KBM-7 (cell line): ENCODE measurements at places on chromosomes 6 and 20.

DNA sequence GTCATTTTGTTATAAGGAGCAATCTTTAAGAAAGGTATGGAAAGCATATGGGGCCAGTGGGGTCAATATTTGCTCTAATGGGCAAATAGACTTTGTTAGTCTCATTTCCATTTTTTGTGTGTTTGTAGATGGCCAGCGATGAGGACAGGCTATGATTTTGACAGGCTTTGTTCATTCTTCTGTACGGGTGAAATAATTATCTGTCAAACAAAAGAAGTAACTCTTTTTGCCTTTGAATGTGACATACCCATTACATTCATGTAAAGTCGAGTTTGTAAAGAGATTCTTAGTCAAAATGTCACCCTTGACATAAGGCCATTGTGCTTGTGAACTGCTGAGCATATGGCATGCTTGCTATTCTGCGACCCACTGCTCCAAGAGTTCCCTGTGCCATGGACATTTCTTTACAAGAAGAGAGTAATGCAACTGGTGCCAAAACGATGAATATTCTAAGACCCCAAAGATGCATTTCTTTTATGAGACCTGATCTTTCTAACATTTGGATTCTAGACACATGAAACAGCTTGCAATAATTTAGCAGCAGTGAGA is 38.2 kb upstream of the JAG1 start:
- no peak for DNase-seq

DNA sequence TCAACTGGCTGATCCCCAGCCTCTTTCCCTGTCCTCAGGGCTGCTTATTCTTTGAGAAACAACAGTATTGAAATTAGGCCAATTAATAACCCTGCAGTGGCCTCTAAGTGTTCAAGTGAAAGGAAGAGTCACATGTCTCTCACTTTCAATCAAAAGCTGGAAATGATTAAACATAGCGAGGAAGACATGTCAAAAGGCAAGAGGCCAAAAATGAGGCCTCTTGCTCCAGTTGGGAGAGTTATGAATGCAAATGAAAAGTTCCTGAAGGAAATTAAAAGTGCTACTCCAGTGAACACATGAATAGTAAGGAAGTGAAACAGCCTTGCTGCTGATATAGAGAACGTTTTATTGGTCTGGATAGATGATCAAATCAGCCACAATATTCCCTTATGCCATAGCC is 131.5 kb downstream of the MACROD2 start:
- no peak for DNase-seq

DNA sequence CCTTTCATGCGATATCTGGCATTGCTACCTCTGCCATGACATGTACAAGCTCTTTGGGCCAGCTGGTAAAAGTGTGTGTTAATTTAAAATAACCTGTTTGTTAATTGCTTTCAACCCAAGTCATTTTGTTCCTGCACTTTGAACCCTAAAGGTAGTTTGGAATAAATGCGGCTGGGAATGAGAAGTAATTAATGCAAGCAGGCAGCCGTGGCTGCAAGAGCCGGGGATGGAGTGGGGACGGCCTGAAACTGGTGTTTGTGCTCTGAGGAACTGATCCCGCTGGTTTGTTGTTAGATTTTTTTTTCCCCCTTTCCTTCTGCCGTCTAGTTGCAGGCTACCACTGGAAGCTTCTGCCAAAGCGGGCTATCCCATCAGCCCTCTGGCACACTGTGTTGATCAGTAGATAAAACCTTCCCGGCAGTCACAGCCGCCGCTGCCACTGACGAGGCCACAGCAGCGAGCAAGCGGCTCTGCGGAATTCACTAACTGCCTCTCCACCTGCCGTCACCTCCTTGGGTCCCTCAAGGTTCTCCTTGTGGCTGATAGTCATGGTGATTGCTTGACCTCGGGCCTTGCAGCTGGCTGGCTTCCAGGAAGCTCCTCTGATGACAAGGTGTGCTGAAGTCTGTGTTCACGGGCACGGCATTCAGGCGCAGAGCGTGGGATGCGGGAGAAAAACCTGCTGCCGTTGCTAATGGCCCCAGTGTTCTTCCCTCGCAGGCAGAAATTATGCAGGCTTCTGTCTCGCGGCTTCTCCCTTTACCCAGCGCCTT is 315.9 kb downstream of the TFAP2A start:
- DNase-seq, result no peak

DNA sequence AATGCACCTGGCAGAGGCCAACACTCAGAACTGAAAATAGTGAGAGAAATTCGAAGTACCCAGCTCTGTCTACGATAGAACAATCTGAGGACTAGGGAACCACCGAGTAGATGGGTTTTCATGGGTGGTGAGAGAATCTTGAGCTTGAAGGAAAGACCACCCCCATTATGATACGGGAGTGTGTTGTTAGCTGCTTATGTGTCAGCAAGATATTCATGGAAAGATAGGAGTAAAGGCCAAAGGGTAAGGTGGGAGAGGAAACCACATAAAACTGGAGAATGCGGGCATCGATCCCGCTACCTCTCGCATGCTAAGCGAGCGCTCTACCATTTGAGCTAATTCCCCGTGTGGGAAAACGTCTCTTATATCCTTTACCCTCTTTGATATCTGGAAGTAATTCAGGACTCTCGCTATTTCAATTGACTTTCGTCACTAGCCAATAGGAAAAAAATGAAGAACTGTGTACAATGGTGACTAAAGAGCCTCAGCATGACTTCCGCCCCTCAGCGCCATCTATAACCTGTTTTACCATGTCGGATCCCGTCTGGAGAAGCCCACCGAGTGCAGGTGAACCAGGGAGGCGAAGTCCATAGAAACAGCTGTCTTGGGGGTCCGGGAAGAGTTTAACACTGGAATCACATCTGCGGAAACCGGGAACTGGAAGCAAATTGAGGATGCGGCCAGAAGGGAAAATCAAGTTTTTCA is 25.0 kb upstream of the ABT1 start:
- DNase-seq, result no peak

DNA sequence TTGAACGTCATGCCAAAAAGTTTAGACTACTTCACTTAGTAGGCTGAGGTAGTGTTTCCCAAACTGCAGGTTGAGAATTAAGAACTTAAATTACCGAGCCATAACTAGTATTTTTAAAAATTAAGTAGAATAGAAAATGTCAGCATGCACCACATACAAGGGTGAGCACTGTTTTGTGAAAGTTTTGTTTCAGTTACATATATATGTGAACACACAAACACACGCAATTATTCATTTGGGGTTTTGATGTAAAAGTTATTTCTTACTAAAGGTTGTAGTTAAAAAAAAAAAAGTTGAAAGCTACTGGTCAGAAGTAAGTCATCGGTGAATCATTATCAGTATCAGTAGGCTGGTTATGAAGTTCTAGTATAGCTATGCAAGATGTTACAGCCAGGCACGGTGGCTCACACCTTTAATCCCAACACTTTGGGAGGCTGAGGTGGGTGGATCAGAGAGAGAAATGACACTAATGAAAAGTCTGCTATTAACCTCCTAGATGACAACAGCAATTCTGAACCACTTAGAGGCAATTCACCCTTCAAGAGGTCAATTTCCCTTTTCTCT is 24.1 kb downstream of the FASTKD5 start:
- DNase-seq, result no peak
